CD4-positive, alpha-beta T cell treated with Interleukin-6 for 4 hours (primary cell): ENCODE measurements at places on chromosomes 11 and 22.

GRCh38 chr11:64073542-64073941 lies 37.8 kb downstream of the FLRT1 start:
- DNase-seq, result no peak

DNA sequence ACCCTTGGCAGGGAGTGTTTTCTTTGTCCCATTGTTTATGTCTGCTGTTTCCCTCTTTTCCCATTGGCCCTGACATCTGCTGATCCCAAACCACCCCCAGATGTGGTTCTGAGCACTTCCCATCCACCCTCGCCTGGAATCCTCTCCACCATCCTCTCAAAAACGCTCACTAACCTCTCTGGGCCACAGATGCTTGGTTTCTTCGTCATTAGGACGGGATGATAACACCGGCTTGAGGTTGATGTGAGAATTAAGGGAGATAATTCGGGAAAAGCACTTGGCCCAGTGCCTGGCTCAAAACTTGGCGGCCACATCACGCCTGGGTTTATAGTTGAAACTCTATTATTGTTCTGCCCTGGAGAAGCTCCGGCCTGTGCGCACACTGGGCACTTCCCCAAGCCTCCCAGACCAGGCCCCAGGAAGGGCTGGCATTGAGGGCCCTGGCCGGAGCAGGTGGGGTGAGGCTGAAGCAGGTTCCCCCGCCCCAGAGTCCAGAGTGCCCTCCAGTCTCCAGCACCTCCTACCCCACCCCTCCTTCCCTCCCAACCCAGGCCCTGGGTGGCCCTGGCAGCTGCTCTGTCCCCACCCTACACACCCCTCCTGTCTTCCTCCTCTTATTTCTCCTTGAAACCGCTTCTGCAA lies 63.7 kb downstream of the CYTH4 start:
- DNase-seq, result no peak

DNA sequence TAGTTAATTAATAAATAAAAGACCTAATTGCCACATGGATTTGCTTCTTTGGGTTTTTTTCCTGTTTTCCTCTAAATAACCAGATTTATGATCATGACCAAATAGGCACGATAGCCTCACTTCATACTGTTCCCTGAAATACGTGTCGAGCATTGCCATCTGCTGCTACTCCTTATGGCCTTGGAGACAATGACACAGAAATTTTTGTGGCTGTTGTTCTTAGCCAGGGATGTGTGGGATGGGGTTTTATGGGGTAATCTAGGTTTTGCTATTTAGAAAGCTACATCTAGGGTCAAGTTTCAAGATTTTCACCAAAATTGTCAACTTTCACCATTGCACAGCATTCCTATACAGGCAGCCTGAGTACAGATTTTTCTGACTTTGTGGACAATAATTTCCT lies 145.2 kb downstream of the DBX1 start:
- DNase-seq, result no peak

DNA sequence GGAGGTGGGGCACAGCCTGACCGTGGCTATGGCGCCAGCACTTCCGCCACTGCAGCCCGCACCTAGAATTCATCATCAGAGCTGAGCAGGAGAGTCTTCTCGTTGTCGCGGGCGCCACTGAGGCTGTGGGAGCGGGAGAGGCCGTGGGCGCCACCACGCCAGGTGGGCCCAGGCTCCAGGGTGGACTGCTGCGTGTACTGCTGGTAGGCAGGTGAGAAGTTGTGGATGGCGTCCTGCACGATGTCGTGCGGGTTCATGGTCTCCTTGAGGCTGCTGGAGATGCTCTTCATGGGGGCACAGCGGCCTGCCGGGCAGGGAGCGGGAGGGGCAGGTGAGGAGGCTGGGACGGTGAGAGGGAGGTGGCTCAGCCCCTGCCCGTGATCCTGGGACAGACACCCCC lies 19.6 kb downstream of the MAFF start:
- DNase-seq, result no peak

DNA sequence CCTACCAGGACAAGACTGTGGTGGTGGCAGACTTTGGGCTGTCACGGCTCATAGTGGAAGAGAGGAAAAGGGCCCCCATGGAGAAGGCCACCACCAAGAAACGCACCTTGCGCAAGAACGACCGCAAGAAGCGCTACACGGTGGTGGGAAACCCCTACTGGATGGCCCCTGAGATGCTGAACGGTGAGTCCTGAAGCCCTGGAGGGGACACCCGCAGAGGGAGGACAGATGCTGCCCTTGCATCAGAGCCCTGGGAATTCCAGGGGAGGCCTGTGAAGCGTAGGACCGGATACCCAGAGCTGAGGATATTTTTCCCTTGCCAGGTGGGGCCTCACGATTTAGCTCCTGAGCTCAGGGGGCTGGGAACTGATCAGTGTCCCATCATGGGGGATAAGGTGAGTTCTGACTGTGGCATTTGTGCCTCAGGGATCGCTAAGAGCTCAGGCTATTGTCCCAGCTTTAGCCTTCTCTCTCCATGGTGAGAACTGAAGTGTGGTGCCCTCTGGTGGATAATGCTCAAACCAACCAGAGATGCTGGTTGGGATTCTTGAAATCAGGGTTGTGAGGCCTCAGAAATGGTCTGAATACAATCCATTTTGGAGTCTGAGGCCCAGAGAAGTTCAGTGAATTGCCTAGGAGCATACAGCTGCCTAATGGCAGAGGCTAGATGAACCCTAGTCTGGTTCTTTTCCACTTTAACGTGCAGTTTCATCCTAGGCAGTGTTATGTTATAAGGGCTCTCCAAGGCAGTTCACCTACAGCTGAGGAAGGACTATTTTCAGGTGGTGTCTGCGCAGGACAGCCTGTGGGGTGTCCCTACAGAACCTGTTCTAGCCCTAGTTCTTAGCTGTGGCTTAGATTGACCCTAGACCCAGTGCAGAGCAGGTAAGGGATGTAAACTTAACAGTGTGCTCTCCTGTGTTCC lies 19.5 kb downstream of the PIK3IP1 start:
- DNase-seq, result peak; percentile 77

GRCh38 chr11:116687458-116688201 lies 85.2 kb downstream of the BUD13 start:
- no peak for DNase-seq

- DNase-seq, result no peak
Measured at GRCh38 chr22:30979932-30980331, 10.9 kb downstream of the TUG1 start.

DNA sequence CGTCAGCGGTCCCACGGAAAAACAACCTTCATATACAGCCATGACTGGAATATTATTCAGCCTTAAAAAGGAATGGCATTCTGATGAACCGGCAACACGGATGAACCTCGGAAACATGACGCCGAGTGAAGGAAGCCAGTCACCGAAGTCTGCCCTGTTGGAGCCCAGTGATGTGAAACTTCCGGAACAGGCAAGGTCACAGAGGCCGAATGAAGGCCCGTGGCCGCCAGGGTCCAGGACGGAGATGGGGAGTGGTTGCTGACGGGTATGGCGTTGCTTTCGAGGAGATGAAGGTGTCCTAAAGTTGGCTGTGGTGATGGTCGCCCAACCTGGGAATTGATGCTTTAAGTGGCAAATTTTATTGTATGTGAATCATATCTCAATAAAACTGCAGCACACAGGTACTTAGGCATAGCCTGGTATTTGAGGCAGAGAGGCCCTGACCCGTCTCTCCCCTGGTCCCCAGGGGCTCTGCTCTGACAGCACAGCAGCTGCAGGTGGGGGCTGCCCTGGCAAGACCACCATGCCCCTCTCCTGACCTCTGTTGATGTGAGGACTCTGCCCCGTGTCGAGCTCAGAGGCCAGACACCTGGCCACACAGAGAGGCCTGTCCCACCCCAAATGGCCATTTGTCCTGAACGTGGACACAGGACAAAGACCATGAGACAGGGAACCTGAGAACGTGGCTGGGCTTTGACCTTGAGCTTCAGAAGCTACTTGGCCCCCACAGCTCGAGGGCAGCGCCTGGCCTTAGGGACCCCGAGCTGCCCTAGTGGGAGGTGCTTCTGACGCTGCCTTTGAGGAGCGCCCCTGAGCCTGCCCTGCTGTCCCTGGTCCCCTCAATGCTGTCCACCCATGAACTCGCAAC lies 1090.8 kb downstream of the BRD1 start:
- no peak for DNase-seq

- DNase-seq, result peak; percentile 40
Measured at GRCh38 chr11:27471589-27472397, 797 bp downstream of the LGR4 start.

- DNase-seq, result no peak
Measured at GRCh38 chr11:44387415-44387814, 77.5 kb upstream of the ALX4 start.

- peak; percentile 85 for DNase-seq
Measured at GRCh38 chr22:38758276-38758945, 2.6 kb upstream of the SUN2 start.

- DNase-seq, result no peak
Measured at GRCh38 chr22:42651134-42651533, 1.9 kb upstream of the CYB5R3 start.

- no peak for DNase-seq
Measured at GRCh38 chr11:32186118-32186517, 95.2 kb downstream of the RCN1 start.

DNA sequence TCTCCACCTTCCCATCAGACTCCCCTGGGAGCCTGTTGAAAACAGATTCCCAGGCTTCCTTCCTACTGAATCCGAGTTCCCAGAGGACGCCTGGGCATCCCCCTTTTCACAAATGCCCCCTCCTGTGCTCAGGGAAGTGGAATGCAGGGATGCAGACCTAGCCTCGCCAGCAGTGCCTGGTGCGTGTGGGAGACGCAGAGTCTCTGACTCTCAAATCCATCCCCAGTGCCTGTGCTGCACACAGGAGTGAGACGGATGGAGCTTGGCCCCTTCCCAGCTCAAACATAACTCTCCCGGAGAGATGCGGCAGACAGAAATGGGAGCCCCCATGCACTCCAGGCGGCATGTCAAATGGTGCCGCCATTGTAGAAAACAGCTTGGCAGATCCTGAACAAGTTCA lies 62.6 kb downstream of the CTTN start:
- DNase-seq, result no peak
